ENCODE measurements at places on chromosomes 6 and 20.

- no peak for DNase-seq
Observed at GRCh38 chr6:28867086-28867409, 56.7 kb downstream of the TRIM27 start.

DNA sequence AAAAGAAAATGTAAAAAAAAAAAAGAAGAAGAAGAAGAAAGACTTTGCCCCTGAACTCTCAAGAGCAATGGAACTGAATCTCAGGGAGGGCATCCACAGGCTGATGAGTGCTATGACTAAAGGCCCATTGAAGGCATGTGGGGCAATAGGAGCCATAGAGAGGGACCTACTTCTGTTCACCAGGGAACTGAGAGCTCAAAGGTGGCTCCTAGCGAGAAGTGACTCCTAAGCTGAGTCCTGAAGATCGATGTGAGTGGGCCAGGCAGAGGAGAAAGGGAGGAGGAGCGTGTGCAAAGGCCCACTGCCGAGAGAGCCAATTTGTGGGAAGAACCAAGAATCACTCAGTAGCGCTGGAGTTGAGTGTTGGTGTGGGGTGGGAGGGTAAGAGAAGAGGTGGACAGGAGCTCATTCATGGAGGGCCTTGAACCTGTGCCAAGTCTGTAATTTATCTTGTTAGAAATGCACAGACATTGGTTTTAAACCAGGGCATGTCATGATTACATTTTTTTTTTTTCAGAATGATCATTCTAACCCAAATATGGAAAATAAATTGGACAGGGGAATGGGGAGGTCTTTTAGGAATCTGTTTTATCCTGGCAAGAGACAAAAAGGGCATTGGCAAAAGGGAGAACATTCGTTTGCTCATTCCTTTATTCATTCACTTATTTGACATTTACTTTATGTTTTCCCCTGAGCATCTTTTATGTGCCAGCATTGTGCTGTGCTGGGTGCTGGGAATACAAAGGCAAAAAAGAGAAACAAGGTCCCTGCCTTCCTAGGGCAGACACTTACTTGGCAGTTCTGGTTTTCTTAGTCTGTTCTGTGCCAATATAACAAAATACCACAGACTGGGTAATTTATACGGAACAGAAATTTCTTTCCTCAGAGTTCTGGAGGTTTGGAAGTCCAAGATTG is 67.4 kb upstream of the DSP start:
- no peak for DNase-seq

DNA sequence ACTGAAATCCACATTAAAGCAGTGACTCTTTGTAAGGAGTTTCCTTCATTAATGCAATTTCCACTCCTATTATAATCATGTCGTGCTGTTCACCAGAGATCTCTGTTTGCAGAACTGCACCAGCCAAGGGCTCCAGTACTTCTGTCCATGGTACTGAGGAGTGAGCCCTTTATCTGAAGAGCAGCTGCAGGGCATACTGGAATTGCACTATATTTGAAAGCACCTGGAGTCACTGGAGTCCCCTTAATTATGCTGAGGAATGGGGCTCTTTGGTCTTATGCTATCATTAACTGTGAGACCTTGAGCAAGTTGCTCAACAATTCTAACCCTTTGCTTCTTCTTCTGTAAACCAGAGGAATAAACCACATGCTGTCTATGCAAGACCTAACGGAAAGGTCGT is 61.7 kb upstream of the NUP153 start:
- DNase-seq, result no peak

DNA sequence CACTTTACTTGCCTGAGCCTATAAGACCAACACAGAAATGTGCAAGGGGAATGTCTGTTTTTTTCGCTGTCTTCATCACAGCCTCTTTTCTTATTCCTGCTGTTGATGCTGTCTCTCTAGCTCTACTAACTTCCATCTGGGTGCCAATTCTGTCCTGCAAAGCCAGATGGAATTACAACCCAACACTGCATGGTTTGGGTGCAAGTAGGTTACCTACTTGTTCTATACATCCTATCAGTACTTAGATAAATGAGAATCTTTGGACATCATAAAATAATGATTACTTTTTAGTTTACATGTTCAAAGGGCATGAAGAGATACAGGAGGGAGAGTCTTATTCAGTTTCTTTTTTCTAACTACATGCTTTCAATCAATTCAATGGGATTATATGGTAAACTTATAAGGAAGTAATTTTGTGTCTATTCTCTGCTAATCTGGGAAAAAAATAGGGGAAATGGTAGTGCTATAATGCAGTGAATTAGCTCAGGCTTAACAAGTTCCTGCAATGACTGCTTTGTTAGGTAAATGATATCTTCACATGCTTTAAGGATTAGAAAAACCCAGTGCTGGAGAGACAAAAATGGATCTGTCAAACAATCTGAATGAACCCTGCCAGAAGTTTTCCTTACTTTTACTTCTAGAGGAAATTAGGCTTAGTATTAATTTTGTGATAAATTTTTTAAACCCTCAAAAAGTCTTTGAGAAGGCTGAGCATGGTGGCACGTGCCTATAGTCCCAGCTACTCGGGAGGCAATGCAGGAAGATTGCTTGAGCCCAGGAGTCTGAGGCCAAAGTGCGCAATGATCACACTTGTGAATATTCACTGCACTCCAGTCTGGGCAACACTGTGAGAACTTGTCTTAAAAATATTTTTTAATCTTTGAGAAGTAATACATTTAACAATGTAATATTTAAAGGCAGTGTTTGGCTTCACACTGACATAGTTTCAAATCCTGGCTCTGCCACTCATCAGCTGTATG is 86.5 kb upstream of the E2F3 start:
- no peak for DNase-seq

Measured in activated effector memory CD4-positive, alpha-beta T cell treated with Interleukin-2 at 50 U/mL for 16 hours (primary cell).